Sigmoid colon (tissue), 7 donors: ENCODE measurements at places on chromosomes 2 and 18. TPM values are rescaled to one million over a fixed set of nuclear protein-coding genes. Genes with fewer than 3 reads are reported as not detected.

Gene RASGRP3
- total RNA-seq, result 8.6 TPM

Gene LTBP1
- total RNA-seq, result 102 TPM

Gene PLA2R1
- total RNA-seq, result 3.9 TPM

Gene EDAR
- not detected for total RNA-seq

Gene IL36A
- not detected for total RNA-seq

Gene TANK
- total RNA-seq, result 82.8 TPM

Gene C2orf81
- 2.0 TPM for total RNA-seq

Gene MBP
- 24.0 TPM for total RNA-seq

Gene UGT1A10
- not detected for total RNA-seq

Gene MAPK4
- total RNA-seq, result 6.8 TPM

Gene ADD2
- total RNA-seq, result 4.3 TPM

Gene ZNF521
- 12.0 TPM for total RNA-seq

Gene SPDYA
- total RNA-seq, result 0.95 TPM

Gene UGT1A5
- not detected for total RNA-seq

Gene LRPPRC
- total RNA-seq, result 60.3 TPM

Gene ALPI
- total RNA-seq, result not detected

Gene LGALSL
- total RNA-seq, result 7.1 TPM

Gene ALPG
- total RNA-seq, result not detected

Gene SLC30A3
- 1.1 TPM for total RNA-seq

Gene C18orf54
- total RNA-seq, result 4.1 TPM

Gene EML4
- 16.1 TPM for total RNA-seq

Gene RUFY4
- not detected for total RNA-seq

Gene RAB27B
- 0.55 TPM for total RNA-seq

Gene C1QL2
- not detected for total RNA-seq

Gene SERPINB5
- total RNA-seq, result not detected

Gene EFEMP1
- 111 TPM for total RNA-seq

Gene PROM2
- total RNA-seq, result 6.1 TPM

Gene NXPH2
- not detected for total RNA-seq

Gene PROKR1
- total RNA-seq, result 0.28 TPM
